Keratinocyte (primary cell): ENCODE measurements at places on chromosomes 4 and X. TPM values are rescaled to one million over a fixed set of nuclear protein-coding genes. Genes with fewer than 3 reads are reported as not detected.

Gene SHROOM2
- polyA plus RNA-seq: 1.8 to 6.6 TPM (median 3.3 TPM) in 3 replicates

DNA sequence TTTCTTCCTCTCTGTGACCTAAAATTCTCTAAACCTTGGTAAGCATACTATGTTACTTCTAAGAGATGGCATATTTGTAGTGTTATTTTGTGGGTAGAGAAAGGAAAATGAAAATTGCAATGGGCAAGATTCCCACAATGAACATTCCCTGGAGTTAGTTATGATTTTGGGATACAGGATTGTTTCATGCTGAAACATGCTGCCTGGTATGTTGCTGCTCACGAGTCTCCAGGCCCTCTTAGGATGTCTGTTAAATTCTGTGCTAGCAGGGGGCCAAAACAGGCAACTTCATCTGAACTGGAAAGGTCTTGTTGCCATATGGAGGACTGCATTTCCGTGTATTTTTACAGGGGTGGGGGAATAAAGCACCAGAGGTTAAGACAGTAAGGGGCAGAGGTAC is 18.9 kb upstream of the MSMO1 start:
- peak overlapping the region; percentile 22 for H3K27ac ChIP-seq
- H3K4me1 ChIP-seq: peaks cover 14% of the 10 kb centered on the region
- H3K4me3 ChIP-seq: no peak overlapping the region
- no peak for DNase-seq

DNA sequence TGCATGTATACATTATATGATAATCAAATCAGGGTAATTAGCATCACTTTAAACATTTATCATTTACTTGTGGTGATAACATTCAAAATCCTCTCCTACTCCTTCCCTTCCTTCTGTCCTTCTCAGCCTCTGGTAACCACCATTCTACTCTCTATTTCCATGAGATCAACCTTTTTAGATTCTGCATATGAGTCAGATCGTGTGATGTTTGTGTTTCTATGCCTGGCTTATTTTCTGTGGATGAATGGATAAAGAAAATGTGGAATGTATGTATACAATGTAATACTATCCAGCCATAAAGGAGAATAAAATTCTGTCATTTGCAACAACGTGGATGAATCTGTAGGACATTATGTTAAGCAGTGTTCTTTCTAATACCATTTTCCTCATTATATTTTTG is 123.9 kb downstream of the NAA11 start:
- no peaks in the 10 kb centered on the region for H3K27me3 ChIP-seq
- H3K4me3 ChIP-seq: no peak overlapping the region
- H3K27ac ChIP-seq: no peak overlapping the region
- H3K36me3 ChIP-seq: no peaks in the 10 kb centered on the region

GRCh38 chrX:30593440-30594200 is 16.1 kb upstream of the TASL start:
- no peak overlapping the region for H3K4me3 ChIP-seq
- no peak overlapping the region for H3K27ac ChIP-seq
- peaks cover 6% of the 10 kb centered on the region for H3K4me1 ChIP-seq
- no peak for DNase-seq
- H3K27me3 ChIP-seq: no peaks in the 10 kb centered on the region

DNA sequence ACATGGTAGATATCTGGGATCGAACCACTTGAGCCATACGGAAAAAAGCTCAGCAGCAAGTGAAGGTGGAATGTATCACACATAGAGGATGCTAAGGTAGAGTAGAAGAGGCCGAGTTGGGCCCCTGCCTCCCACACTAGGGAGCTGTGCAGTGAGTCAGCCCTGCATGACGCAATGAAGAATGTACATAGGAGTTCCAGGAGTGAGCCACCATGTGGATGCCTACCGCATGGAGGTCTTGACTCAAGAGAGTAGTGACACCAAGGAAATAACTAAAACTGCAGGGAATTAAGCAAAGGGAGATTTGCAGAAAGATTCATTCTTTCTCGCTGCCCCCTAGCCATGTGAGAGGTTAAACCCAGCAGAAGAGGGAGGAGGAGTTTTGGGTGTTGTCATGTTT is 389.6 kb upstream of the IGFBP7 start:
- H3K4me1 ChIP-seq: no peaks in the 10 kb centered on the region
- DNase-seq: no peak
- H3K27ac ChIP-seq: no peak overlapping the region
- H3K4me3 ChIP-seq: no peak overlapping the region

- H3K27me3 ChIP-seq: no peaks in the 10 kb centered on the region
- H3K4me1 ChIP-seq: peaks cover 2% of the 10 kb centered on the region
- no peaks in the 10 kb centered on the region for H3K36me3 ChIP-seq
These were observed 23.9 kb downstream of the STIM2 start for GRCh38 chr4:26884486-26884988.

DNA sequence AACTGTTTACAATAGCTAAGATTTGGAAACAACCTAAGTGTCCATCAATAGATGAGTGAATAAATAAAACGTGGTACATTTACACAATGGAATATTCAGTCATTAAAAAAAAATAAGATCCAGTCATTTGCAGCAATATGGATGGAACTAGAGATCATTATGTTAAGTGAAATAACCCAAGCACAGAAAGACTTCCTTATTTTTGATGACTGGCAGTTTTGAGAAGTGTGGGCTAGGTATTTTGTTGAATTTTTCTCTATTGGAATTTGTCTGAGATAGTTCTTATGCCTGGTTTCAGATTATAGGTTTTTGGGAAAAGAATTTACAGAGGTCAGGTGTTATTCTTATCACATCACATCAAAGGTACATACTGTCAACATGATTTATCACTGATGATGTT is 293.8 kb upstream of the ARSJ start:
- DNase-seq: no peak
- no peaks in the 10 kb centered on the region for H3K27me3 ChIP-seq
- H3K4me3 ChIP-seq: no peak overlapping the region
- no peaks in the 10 kb centered on the region for H3K36me3 ChIP-seq
- peaks cover 23% of the 10 kb centered on the region for H3K4me1 ChIP-seq
